SK-MEL-5 (cell line): ENCODE measurements at places on chromosomes 6 and 20.

- no peak for DNase-seq
These were observed 126.4 kb downstream of the SCML4 start for GRCh38 chr6:107697682-107698081.

DNA sequence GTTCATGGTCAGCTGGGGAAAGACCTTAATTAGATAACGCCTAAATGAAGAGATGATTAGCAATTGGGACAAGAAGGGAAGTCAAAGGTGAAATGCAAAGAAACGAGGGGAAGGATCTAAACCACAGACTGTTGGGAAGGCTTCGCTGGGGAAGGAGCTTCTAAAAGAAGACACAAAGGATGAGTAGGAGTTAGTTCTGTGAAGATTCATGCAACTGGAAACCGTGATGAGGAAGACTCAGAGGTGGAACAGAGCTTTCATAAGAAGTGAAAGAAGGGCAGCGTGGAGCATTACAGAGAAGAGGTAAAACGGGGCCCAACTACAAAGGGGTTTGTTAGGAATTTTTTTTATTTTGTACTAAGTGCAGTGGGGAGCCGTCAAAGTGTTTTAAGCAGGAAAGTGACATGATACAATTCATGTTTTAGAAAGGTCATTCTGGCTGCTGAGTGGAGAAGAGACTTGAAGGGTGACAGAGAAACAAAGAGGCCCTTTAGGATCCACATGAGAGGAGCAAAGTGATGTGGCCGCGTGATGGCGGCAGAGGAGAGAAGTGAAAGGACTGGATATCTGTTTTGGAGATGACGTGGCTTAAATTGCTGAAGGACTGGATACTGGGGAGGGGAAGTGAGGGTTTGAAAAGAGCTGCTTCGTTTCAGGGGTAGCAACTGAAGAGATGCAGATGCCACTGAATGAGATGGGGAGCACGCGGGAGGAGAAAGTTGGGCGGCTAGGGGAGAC lies 33.6 kb downstream of the TTI1 start:
- peak; percentile 85 for DNase-seq

GRCh38 chr6:136464148-136464547 lies 86.1 kb downstream of the MAP7 start:
- no peak for DNase-seq

DNA sequence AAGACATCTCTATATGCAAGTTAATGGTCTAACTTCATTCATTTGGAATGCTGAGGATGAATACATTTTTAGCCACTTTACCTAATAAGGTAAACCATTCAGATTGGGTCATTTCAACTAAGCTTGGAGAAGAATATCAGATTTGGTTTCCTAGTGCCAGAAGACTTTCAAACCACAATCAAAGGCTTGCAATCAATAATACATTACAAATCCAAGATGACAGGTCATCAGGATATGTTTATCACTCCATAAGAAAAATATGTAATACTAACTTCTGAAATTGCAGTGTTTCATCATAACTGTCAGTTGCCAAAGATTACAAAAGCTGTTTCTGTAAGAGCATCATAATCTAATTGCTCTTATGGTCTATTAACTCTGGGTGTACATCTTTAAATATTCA lies 654.0 kb downstream of the COL12A1 start:
- no peak for DNase-seq
